HEK293T (cell line): ENCODE measurements at places on chromosomes 1 and 21.

- DNase-seq: no peak
Observed at GRCh38 chr1:201424146-201424545, 2.6 kb upstream of the TNNI1 start.

DNA sequence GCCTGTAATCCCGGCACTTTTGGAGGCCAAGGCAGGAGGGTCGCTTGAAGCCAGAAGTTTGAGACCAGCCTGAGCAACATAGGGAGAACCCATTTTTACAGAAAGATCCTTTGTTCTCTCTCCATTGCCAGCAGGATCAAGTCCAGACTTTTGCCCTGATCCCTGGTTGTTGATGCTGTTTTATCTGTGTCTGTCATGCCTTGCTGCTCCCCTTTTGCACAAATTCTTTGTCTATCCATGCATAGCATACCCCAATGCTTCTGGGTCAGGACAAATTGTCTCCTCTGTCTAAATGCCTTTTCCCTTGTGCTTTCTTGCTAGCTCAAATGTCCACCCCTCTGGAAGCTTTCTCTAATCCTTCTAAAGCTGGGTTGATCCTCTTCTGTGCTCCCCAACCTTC lies 25.3 kb upstream of the FAAH start:
- DNase-seq: no peak

DNA sequence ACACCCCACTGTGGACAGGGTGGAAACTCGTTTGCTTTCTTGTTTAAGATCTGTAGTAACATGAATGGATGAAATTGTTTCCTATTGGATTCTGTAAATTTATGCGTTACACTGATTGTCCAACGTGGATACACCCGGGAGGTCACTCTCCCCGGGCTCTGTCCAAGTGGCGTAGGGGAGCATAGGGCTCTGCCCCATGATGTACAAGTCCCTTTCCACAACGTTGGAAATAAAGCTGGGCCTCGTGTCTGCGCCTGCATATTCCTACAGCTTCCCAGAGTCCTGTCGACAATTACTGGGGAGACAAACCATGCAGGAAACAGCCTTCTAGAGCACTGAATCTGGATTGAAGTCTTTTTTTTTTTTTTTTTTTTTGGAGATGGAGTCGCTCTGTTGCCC lies 1.4 kb downstream of the RCC1 start:
- no peak for DNase-seq

DNA sequence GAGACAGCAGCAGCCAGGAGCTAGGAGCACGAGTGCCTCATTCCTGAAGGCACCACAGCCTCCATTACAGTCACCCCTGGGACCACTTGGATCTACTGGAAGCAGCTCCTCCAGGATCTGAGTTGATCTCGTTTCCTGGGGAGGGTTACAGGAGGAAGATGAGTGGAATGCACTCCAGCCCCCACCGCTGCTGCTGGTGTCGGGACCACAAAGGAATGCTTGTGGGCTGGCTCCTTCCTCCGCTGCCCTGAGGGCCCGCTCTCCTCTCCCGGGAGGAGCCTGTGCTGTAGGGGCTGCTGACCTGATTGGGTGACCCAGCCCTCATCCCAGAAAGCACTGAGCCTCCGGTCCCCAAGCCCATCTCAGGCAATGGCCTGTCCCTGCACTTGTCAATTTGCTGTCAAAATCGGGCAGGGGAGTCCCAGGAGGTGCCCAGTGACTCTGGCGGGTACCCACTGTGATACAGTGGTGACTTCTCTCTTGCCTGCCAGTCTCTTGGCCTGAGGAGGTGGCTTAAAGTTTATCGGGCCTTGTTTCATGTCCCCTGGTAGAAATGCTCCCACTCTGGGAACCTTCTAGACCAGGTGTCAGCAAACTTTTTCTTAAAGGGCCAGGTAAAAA lies 23.1 kb downstream of the IL10RB start:
- no peak for DNase-seq

DNA sequence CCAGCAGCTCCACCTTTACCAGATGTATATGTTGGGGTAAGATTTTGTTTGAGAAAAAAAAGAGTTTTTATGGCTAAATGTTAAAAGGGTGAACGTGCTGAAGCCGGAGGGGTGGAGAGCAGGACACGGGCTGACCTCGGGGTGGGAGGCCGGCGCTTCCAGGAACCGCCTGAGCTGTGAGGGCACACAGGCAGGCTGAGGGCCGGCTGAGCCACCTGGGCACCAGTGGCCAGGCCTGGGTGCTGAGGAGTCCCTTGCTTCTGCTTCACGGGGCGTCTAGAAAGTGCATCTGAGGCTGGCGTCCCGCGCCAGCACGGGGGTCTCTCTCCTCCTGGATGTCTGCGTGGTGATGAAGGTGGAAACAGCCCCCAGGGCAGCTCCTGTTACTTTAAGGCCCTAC lies 33.6 kb upstream of the ADARB1 start:
- no peak for DNase-seq

DNA sequence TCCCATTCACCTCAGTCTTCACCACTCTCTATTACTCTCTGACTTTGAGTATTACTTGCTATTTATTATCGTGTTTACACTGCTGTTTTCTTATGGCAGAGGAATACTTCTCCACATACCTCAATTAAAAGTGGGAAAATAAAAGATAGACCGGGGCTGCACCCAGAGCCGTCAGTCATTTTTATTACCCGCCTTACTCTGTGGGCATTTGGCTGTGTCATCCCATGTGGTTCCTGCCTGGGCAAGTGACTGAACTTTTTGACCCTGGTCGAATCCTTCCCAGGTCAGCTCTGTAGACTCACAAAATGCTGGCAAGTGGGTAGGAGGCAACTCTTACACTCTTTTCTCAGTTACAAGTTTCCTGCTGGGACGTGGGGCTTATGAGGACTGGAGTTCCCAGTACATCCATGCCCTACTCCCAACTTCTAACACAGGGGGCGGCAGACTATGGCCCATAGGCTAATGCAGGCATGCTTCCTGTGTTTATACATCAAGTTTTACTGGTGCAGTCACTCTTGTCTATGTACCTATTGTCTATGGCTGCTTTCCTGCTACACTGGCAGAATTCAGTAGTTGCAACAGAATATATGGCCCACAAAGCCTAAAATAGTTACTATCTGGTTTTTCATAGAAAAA lies 69.5 kb upstream of the KCND3 start:
- DNase-seq: peak; percentile 37

DNA sequence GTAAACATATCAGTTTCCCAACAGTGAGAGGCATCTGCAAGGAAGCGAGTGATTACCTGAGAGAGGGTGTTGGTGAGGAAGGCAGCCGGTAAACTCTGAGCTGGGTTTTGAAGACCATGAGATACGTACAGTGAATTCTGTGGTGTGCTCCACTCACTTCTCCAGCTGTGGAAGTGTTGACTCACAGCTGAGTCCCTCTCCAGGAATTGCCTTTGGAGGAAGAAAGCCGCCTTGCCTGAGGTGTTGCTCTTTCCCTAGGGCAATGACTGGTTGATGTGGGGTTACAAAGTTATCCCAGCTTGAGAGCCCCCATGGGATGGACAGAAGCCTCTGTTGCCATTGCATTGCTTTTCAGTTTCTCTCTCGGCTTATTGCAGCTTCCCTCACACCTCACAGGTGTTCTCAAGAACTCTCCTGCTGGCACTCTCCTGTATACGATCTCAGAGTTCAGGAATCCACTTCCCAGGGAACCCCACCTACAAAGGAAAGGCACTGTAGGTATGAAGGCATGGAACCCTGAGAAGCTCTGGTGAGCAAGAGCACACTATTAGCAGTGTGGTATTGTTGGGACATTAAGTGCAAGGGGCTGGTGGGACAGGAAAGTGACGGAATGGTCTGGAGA lies 10.8 kb downstream of the NHLH1 start:
- DNase-seq: no peak

GRCh38 chr1:240145120-240145519 lies 53.4 kb downstream of the FMN2 start:
- DNase-seq: no peak

GRCh38 chr21:36849461-36850105 lies 116.9 kb downstream of the HLCS start:
- no peak for DNase-seq

DNA sequence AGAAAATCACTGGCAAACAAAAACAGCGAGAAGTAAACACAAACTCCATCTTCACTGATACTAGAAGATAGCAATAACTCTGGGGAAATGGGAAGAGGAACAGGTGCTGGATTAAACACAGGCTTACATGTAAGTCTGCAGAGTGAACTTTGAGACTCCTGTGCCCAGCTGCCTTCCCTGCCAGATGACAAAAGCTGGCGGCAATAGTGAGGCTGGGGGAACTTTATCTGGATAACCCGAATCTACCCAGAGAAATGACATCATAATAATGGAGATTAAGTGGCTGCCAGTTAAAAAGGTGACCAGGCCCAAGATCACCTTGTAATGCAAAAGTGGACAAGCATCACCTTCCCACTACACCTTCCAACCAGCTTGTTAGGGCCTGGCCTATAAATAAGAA lies 184.5 kb downstream of the CHRM3 start:
- DNase-seq: no peak

DNA sequence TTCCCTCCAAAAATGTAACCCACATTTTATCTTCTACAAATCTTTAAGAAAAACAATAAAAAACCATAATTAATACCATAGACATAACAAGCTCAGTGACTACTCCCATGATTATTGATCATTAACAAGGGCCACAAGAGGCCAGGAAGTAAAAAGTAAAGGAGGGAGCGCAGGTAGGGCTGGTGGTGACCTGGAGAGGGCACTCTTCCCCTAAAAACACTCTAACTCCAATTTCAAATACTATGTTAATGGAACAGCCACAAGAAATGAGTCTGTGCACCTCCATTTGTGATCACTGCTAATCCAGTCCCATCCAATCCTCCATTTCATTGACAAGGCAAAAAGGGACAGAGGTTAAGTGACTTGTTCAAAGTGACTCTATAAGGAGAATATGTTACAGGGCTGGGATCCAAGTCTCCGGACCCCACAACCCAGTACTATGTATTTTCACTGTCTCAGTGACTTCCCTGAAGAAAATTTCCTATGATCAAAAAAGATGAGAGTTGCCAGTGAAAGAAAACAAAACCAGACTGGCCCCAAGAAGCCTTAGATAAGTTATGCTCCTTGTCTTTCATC lies 41.2 kb upstream of the CFAP298 start:
- DNase-seq: peak; percentile 62

GRCh38 chr1:32464191-32464715 lies 619 bp upstream of the ZBTB8B start:
- DNase-seq: peak; percentile 44
